Subcutaneous adipose tissue (tissue), 4 donors: ENCODE measurements at places on chromosomes 7 and 10. TPM values are rescaled to one million over a fixed set of nuclear protein-coding genes. Genes with fewer than 3 reads are reported as not detected.

Gene TBX20
- not detected for total RNA-seq

Gene OR2A7
- total RNA-seq: 2.4 TPM

Gene OR6B1
- not detected for total RNA-seq

Gene ABCB1
- total RNA-seq: 11.9 TPM

Gene IFIT3
- total RNA-seq: 27.7 TPM

Gene ZNF32
- total RNA-seq: 52.2 TPM

Gene NUTM2D
- total RNA-seq: 1.9 TPM

Gene HYAL4
- not detected for total RNA-seq

Gene SMKR1
- not detected for total RNA-seq

Gene KCNIP2
- 40.6 TPM for total RNA-seq

Gene FGL2
- 44.7 TPM for total RNA-seq

Gene CNPY1
- total RNA-seq: not detected

Gene NACAD
- total RNA-seq: 1.4 TPM

Gene VENTX
- 1.3 TPM for total RNA-seq

Gene LBX1
- not detected for total RNA-seq

Gene AASS
- 65.5 TPM for total RNA-seq

Gene EN2
- not detected for total RNA-seq

Gene SPDYE2
- not detected for total RNA-seq

Gene STOX1
- total RNA-seq: 32.2 TPM

Gene HEPACAM2
- total RNA-seq: not detected

Gene OPN4
- 1.5 TPM for total RNA-seq

Gene CUBN
- total RNA-seq: 1.9 TPM

Gene IDI2
- not detected for total RNA-seq

Gene SLC13A4
- 0.88 TPM for total RNA-seq
